Choroid plexus epithelial cell (primary cell): ENCODE measurements at places on chromosomes 5 and 9.

GRCh38 chr5:10468256-10468655 is 26.6 kb downstream of the ROPN1L start:
- DNase-seq, result no peak

DNA sequence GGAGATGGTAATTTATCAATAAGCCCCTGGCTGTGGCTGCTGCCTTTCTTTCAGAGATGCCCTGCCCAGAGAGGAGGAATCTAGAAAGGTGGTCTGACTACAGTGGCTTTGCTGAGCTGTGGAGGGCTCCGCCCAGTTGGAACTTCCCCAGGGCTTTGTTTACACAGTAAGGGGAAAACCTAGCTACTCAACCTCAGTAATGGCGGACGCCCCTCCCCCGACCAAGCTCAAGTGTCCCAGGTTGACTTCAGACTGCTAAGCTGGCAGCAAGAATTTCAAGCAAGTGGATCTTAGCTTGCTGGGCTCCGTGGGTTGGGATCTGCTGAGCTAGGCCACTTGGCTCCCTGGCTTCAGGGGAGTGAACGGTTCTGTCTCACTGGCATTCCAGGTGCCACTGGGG is 865.4 kb upstream of the ACO1 start:
- peak; percentile 25 for DNase-seq

DNA sequence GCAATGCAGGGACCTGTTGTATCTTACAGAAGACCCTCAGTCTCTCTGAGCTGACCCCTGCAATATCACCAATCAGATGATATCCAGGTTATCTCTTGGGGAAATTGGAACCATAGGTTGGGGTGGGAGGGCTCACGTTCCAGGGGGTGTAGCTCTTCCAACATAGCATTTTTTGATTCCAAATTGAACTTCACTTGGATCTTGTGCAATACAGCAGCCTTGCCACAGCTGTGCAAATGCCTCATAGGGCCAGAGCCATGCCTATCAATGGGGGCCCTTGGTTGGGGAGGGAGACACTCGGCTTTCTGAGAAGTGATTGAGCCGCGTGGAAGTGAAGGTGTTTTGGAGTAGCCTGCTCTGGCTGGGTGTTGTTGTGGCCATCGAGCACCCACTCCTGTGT is 117.2 kb upstream of the PITX1 start:
- no peak for DNase-seq

DNA sequence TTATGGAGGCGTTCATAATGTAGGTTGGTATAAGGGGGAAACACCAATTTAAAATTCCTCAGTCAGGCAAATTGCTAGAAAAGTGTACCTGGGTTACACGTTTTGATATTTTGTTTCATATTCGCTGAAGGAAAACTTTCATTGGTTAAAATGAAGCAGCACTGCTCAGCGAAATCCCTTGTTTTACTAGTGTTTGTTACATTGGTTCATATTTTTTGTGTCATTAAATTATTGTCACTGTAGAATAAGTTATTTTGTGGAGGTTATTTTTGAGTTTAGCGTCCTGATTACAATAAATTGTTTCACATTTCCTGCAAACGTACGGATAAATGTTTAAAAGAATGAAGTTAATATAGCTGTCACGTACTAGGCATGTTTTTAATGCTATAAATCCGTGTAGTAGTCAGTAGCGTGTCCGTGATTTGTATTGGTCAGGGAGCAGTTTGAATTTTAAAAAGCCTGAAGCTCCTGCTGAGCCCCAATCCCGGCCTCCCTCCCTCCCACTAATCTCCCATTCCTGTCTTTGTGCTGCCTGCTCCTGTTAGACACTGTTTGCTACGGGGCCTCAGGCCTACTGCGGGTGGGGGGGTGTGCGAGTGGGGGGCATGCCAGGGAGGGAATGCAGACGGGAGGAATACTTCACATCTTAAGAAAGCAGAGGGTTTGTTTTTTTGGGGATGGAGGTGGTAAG is 2.0 kb downstream of the NIPBL start:
- peak; percentile 62 for DNase-seq

DNA sequence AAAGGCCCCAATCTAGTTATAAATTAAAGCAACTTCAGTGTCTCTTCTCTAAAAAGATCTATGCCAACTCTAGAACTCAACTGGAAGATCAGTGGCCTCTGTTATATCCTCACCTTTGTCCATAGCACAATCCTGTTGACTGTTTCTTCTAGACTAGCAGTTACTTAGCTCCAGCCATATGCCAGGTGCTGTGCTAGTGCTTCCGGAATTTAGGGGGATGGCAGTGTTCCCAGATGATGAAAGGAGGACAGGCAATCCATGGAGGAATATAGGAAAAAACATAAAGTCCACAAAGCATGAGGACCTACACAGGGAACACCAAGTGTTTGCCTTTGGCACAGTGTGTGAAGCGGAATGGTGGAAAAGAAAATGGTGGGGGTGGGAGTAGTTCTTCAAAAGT is 214.3 kb downstream of the MAPKAP1 start:
- DNase-seq, result no peak

GRCh38 chr5:5066276-5067186 is 73.6 kb upstream of the ADAMTS16 start:
- peak; percentile 1 for DNase-seq

DNA sequence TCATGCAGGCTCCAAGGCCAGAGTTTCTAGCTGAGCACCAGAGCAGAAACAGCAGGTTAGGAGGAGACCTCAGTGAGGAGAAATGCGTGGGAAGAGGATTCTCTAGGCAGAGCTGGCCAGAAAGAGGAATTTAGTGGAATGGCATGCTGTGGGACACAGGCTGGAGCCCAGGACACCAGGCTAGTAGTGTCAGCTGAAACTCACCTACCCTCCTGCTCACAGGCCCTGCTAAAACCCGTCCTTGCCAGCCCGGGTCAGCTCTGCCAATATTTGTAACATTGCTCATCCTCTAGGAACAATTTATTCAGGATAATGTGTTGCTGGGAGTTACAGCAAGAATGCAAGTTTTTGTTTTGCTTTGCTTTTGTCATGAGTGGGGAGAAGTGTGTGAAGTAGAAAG is 40.2 kb upstream of the AGXT2 start:
- DNase-seq, result peak; percentile 31

- DNase-seq, result no peak
Measured at GRCh38 chr9:137402746-137403145, 20.2 kb downstream of the EXD3 start.

GRCh38 chr5:172488221-172488620 is 33.9 kb upstream of the SH3PXD2B start:
- no peak for DNase-seq

GRCh38 chr9:110029956-110030480 is 177.9 kb downstream of the C9orf152 start:
- DNase-seq, result no peak

DNA sequence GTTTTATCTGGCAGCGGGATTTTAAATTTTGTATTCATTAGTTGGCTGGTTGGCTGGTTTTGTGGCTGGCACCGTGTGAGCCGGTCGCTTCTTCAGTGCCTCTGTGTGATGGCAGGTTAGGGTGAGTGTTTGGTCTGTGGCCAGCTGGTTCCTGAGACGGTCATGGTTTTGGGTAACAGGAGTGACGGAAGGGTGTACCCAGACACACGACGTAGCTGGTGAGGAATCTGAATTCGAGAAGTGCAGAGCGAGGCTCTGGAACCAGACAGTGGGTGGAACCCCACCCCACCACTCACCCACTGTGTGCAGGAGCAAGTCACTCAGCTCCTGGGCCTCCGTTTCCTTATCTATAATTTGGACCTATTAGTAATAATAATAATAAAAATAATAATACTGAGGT is 2.7 kb downstream of the BTNL9 start:
- DNase-seq, result no peak

GRCh38 chr5:172002310-172002709 is 4.1 kb downstream of the FBXW11 start:
- peak; percentile 49 for DNase-seq

- no peak for DNase-seq
Measured at GRCh38 chr9:87698069-87698809, 27.7 kb upstream of the CTSL start.

GRCh38 chr9:129665389-129665775 is at the start of gene PRRX2:
Gene PRRX2 (plus strand): TSS chr9:129665647. CDS start chr9:129665868, 221 bp downstream.
- DNase-seq, result no peak

- DNase-seq, result no peak
Measured at GRCh38 chr5:96133341-96134079, 171.9 kb upstream of the ELL2 start.

DNA sequence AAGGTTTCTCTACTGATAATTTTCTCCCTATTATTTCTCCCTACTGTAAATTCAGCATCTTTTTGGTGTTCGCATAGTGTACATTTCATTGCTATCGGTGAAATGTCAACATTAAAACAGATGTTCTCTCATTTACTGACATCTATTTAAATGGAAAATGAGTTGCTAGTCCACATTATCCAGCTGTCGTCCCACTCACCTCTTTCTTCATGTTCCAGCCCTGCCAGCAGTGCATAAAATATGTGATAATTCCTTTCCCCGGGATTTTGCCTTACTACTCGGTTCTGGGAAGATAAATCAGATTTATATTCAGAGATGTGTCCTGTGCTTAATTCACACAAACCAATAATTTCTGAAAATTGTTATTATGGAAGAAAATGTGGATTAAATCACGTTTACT is 155.8 kb downstream of the MYO10 start:
- DNase-seq, result no peak

GRCh38 chr5:92800365-92800764 is 780.7 kb downstream of the NR2F1-AS1 start:
- peak; percentile 92 for DNase-seq
